Breast epithelium (tissue), 4 donors: ENCODE measurements at places on chromosomes 16 and 17. TPM values are rescaled to one million over a fixed set of nuclear protein-coding genes. Genes with fewer than 3 reads are reported as not detected.

DNA sequence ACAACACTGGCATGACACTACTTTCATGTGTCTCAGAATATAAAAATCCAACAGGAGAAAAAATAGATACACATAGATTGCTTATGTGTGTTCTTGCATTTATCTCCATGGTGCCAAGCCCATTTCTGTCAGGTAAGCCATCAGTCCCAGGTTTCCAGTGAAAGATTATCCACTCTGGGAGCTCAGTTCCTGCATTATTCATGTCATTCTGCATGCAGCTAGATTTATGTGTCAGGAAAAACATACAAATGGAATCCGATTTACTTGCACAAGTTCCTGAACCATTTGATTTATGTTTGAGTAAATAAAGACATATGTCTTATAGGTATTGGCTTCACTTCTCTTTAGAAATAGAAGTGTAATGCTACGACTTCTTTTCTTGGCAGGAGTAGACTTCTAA is 569.7 kb downstream of the KCNJ2 start:
- H3K36me3 ChIP-seq = no peaks in the 10 kb centered on the region
- no peak overlapping the region for H3K27ac ChIP-seq
- H3K4me1 ChIP-seq = no peaks in the 10 kb centered on the region

- no peak overlapping the region for H3K27ac ChIP-seq
- no peaks in the 10 kb centered on the region for H3K36me3 ChIP-seq
- no peak overlapping the region for H3K4me3 ChIP-seq
- no peaks in the 10 kb centered on the region for H3K4me1 ChIP-seq
- no peak for DNase-seq
Observed at GRCh38 chr17:79851461-79851817, 12.2 kb upstream of the CBX4 start.

GRCh38 chr17:81119223-81120148 is 45.8 kb upstream of the PVALEF start:
- no peak overlapping the region for H3K27ac ChIP-seq
- H3K4me3 ChIP-seq = peak overlapping the region; percentile 58
- H3K36me3 ChIP-seq = no peaks in the 10 kb centered on the region
- peak; percentile 96 for DNase-seq
- no peaks in the 10 kb centered on the region for H3K27me3 ChIP-seq
- H3K4me1 ChIP-seq = no peaks in the 10 kb centered on the region

- DNase-seq = no peak
- H3K27me3 ChIP-seq = no peaks in the 10 kb centered on the region
- H3K27ac ChIP-seq = no peak overlapping the region
- H3K36me3 ChIP-seq = peaks cover 5% of the 10 kb centered on the region
- H3K4me1 ChIP-seq = peaks cover 5% of the 10 kb centered on the region
Observed at GRCh38 chr17:75755205-75755901, 9.6 kb downstream of the GALK1 start.

- H3K4me1 ChIP-seq = no peaks in the 10 kb centered on the region
- DNase-seq = no peak
- H3K4me3 ChIP-seq = peak overlapping the region; percentile 98
- peak overlapping the region; percentile 99 for H3K27ac ChIP-seq
- H3K27me3 ChIP-seq = no peaks in the 10 kb centered on the region
Observed at GRCh38 chr17:3636908-3637373, 381 bp downstream of the CTNS start.

Gene TBC1D3D
- total RNA-seq = not detected

Gene HOXB3
- 13.8 TPM for total RNA-seq

Gene HEATR9
- not detected for total RNA-seq

Gene KRTAP4-5
- not detected for total RNA-seq

Gene TMEM238L
- 0.66 TPM for total RNA-seq

Gene DHX58
- total RNA-seq = 13.1 TPM

Gene LIMD2
- total RNA-seq = 6.1 TPM

Gene PRAC2
- total RNA-seq = not detected
